ENCODE measurements at places on chromosomes 12 and 14. TPM values are rescaled to one million over a fixed set of nuclear protein-coding genes. Genes with fewer than 3 reads are reported as not detected.

PDE3A gene
- total RNA-seq = 0.75 TPM

NID2 gene
- total RNA-seq = 2.7 TPM

FAM181A gene
- total RNA-seq = not detected

DNA sequence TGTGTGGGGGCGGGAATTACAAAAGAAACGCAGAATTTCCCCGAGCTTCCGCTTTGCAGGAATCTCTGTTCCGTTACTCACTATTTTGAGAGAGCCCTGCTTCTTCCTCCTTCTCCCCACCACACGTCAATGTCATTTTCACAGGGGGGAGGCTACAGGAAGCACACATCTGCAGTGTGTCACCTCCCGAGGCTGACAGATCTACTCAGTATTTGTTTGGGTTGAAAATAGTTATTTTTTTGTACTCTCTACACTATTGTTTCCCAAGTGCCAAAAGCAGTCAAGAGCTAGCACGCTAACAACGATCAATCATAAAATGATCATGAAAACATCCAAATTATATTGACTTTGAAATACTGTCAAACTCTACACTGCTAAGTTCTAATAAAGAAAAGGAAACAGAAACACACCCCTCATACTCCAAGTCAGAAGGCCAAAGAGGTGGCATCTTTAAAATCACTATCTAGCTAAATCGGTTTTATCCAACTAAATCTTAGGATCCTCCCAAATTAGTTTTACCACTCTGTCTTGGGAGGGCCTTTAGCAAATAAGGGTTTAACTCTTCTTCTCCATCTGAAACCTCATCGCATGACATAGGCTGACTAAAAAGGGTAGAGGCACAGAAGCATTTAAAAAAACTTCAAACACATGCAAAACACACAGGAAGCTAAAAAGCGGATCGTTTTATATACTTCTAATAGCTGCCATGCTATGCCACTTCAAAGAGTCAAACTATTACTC, 51.8 kb downstream of the FOXN3 start:
- no peak for DNase-seq

DNA sequence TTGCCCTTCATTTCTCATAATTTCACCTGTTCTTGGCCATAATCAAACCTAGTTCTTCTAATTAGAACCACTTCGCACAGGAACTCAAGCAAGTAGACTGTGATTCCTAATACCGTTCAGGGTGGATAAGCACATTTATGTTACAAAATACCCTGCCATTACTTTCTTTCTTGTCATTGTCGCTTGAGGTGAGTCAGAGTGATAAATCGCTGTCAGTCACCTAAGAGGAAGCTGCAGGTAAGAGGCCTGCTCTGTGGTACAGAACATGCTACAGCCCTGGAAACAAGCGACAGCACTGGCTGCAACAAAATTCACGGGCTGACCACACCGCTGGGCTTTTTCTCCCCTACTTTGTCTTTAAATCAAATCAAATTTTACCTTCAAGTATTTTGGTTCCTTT, 218.2 kb downstream of the ANO6 start:
- DNase-seq = no peak

GRCh38 chr14:52926953-52927352, 23.9 kb downstream of the FERMT2 start:
- DNase-seq = no peak

DNA sequence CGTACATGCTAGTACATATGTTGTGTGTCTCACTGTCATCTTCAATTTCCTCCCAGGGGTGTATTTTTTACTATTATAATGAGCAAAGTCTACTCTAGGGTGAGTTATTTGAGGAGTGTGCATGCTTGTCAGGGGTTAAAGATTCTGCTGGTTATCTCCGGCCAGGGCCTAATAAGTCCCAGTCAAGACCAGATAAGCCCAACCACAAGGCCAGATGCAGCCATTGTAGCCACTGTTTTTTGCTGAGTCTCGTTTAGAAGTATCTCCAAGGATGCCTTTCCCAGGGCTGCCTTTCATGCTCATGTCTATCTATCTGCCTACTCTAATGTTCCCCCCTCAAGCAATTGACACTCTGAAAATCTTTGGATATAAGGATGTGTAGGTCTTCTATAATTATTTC, 300.5 kb downstream of the IPO8 start:
- no peak for DNase-seq

DNA sequence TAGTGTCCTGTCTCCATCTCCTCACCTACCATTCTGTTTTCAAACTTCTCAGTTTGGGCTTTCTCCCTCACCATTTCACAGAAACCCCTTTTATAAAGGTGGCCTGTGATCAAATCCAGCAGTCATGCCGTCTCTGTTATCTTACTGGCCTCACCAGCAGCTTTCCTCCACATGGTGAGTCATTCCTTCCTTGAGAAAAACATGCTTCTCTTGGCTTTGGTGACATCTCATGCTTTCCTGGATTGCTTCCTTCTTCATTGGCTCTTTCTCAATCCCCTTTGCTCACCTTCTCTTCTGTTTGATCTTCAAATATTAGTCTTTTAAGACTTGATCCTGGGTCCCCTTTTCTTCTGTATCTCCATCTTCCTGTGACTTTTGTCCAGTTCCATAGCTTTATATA, 164.9 kb downstream of the ANO4 start:
- no peak for DNase-seq

CLEC1B gene
- total RNA-seq = not detected

- no peak for DNase-seq
Measured at GRCh38 chr14:87207756-87208155, 785.2 kb downstream of the GALC start.

GRCh38 chr14:37051680-37052079, 120.7 kb downstream of the SLC25A21 start:
- no peak for DNase-seq

CHURC1 gene
- 28.9 TPM for total RNA-seq

DNA sequence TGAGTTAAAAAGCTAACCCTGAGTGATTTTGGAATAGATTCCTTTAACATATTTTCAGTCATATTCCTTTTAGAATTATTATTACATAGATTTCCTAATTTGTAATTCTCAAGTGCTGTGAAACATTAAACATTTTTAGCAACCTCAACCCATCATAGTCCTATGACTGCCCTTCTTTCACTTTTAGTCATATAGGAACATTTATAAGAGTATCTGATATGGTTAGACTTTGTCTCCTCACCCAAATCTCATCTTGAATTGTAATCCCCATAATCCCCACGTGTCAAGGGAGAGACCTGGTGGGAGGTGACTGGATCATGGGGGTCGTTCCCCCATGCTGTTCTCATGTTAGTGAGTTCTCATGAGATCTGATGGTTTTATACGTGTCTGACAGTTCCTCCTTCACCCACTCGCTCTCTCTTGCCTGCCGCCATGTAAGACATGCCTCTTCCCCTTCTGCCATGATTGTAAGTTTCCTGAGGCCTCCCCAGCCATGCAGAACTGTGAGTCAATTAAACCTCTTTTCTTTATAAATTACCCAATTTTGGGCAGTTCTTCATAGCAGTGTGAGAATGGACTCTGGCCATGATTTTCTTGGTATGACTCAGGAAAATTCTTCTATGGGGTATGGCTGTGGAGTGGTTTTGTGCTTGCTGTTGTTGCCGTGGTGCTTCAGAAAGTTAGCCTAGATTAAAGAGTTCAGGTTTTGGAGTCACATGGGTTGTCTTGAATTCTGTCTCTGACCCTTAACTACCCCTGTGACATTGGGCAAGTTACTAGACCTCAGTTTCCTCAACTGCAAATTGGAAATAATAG, 83.9 kb downstream of the FUT8 start:
- no peak for DNase-seq

CCDC38 gene
- total RNA-seq = 0.23 TPM

GRCh38 chr14:90454041-90455000, 57.5 kb downstream of the CALM1 start:
- DNase-seq = no peak

GRCh38 chr14:86391085-86391484, 861.1 kb downstream of the FLRT2 start:
- no peak for DNase-seq

DMAC2L gene
- 16.1 TPM for total RNA-seq

- no peak for DNase-seq
Measured at GRCh38 chr14:74465335-74465734, 27.8 kb downstream of the NPC2 start.

DNA sequence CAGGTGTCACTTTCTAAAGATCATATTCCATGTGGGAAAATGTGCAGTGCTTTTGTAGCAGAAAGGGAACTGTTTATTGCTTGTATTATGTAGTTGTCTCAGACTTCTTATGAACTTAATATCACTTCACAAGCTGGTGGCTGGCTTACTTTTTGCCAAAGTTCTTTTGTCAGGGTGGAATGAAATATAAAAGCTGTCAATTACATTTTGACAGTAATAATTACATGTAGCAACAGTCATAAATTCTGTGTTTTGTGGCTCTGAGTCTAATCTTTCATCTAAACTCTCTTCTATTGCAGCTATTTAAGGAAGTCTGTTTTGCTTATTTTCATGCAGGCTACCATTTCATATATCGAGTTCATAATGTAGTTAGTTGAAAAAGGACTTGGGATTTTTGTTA, 106.6 kb downstream of the OTOGL start:
- no peak for DNase-seq

- DNase-seq = no peak
Measured at GRCh38 chr12:119802472-119802871, 74.6 kb downstream of the CIT start.

DNA sequence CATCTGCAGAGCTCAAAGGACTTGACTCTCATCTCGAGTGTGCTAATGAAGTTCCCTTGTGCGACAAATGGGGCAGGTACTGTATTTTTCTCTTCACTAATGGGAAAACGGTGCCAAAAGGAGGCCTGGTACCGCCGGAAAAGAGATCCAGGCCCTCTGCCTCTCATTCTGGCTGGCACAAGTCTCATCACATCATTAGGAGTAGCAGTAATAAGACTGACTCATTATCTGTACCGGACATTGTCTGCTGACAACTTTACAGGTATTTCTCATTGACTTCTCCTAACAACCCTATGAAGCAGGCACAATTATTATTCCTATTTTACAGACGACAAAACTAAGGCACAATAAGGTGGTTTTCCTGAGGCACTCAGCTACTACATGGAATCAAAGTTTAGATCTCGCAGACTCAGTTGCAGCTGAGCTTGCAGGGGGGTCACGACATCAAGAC, 668 bp downstream of the APPL2 start:
- no peak for DNase-seq

HECTD4 gene
- total RNA-seq = 15.4 TPM

GRCh38 chr12:125193376-125194152, 128.3 kb downstream of the AACS start:
- DNase-seq = no peak

LALBA gene
- not detected for total RNA-seq

FAM186B gene
- total RNA-seq = 1.1 TPM

DNA sequence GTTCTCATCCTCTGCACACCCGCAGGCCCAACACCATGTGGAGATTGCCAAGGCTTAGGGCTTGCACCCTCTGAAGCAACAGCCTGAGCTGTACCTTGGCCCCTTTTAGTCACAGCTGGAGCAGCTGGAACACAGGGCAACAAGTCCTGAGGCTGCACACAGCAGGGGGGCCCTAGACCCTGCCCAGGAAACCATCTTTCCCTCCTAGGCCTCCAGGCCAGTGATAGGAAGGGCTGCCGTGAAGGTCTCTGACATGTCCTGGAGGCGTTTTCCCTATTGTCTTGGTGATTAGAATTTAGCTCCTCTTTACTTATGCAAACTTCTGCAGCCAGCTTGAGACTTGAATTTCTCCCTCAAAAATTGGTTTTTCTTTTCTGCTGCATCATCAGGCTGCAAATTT, 373.5 kb upstream of the CLEC14A start:
- no peak for DNase-seq

- DNase-seq = no peak
Measured at GRCh38 chr12:113088971-113089756, 32.6 kb downstream of the DTX1 start.

RAB21 gene
- total RNA-seq = 37.8 TPM

DHRS2 gene
- not detected for total RNA-seq

GRCh38 chr14:41749429-41749828, 142.8 kb downstream of the LRFN5 start:
- no peak for DNase-seq

GRCh38 chr12:116598311-116599284, 39.4 kb downstream of the MAP1LC3B2 start:
- no peak for DNase-seq

BDKRB1 gene
- total RNA-seq = 4.2 TPM

DNA sequence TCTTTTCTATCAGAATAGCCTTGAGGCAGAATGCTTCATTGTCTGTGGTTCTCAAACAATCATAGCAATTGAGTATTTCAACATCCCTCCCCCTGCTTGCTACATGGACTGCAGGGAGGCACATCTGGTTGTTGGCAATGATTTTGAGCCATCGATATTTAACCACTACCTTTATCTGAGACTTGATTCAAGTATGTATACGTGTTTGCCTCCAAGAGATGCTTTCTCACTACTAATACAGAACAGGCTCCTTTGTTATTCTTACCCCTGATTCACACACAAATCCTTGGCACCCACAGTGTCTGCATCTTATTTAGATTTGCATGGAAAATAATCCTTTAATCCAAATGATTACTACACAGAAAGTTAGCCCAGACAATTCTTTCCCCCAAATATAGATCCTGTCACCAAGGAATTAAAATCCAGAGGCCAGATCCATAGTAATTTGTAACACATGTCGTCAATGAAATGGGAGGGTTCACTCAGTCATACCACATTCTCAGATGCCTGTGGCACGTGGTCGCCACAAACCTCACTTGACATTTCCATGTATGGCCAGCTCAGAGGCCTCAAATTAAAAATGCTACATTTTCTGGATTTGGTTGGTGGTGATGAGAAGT, 199.3 kb downstream of the ITPR2 start:
- no peak for DNase-seq

MEG3 gene
- total RNA-seq = 1.2 TPM

DNA sequence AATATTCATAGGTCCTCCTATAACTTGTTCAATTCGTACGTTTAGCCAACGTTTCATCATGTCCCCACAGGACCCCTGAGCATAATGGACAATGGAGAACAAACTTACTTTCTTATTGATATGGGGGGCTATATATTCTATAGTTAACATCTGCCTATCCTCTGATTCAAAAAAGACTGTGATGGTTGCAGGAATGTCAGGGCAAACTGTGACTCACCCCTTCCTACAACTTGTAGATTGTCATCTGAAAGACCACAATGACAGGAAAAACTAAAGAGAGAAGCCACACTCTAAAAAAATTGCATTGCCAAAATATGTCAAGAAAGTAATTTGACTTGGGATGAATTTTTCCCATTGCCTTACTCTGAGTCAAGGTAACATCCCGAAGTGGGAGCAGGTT, 50.8 kb downstream of the CATSPERB start:
- DNase-seq = no peak

DNA sequence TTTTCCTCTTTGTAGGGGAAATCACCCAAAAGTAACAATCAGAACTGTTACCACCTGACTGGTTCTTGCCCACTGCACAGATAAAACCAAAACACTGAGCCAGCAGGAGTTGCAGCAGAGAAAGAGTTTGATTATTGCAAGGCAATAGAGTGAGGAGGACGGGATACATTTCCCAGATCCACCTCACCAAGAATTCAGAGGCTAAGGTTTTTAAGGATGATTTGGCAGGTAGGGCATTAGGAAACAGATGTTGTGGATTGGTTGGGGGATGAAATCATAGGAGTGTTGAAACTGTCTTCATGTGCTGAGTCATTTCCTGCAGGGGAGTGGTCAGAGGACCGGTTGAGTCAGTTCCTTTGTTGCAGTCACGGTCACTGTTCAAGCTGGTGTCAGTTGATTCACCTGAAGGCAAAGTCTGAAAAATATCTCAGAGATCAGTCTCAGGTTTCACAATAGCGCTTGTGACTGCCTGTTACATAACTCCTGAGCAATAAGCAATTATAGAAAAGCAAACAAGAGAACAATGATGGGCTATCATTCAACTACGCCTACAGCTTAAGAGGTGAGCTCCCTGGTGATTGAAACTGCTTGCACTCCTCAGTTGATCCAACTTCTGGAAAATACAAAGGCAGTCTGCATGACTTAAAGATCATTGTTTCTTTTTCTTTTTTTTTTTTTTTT, 20.3 kb upstream of the AMN1 start:
- no peak for DNase-seq

All from esophagus squamous epithelium (tissue), 5 donors.